ENCODE measurements at places on chromosomes 7 and 10. TPM values are rescaled to one million over a fixed set of nuclear protein-coding genes. Genes with fewer than 3 reads are reported as not detected.

The CCDC172 gene
- not detected for total RNA-seq

The TMEM229A gene
- total RNA-seq, result 0.13 TPM

The SCIN gene
- under 0.01 TPM for total RNA-seq

The BZW2 gene
- 33.7 TPM for total RNA-seq

The C10orf67 gene
- total RNA-seq, result not detected

The CABCOCO1 gene
- 8.5 TPM for total RNA-seq

The MACC1 gene
- 0.06 TPM for total RNA-seq

All from aortic smooth muscle cell (primary cell).